ENCODE measurements at places on chromosomes 6 and 20. TPM values are rescaled to one million over a fixed set of nuclear protein-coding genes. Genes with fewer than 3 reads are reported as not detected.

DNA sequence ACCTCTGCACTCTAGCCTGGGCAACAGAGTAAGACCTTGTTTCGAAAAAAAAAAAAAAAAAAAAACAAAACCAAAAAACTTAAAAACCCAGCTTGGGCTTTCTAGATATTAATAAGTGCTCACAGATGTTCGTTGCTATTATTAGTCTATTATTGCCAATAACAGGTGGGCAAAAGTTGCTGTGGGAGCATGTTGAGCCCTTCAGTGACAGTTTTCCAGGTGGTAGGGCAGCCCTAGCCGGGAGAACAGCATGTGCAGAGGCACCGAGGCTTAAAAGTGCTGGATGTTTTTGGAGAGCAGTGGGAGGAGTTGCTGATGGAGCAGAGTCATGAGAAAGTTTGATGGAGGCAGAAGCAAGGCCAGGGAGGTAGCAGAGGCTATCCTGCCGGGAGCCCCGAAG lies 4.4 kb downstream of the PPP1R16B start:
- H3K4me3 ChIP-seq, result peak overlapping the region; percentile 66
- H3K36me3 ChIP-seq, result peaks cover 5% of the 10 kb centered on the region
- peaks cover 58% of the 10 kb centered on the region for H3K4me1 ChIP-seq
- DNase-seq, result no peak
- H3K27me3 ChIP-seq, result no peaks in the 10 kb centered on the region

DNA sequence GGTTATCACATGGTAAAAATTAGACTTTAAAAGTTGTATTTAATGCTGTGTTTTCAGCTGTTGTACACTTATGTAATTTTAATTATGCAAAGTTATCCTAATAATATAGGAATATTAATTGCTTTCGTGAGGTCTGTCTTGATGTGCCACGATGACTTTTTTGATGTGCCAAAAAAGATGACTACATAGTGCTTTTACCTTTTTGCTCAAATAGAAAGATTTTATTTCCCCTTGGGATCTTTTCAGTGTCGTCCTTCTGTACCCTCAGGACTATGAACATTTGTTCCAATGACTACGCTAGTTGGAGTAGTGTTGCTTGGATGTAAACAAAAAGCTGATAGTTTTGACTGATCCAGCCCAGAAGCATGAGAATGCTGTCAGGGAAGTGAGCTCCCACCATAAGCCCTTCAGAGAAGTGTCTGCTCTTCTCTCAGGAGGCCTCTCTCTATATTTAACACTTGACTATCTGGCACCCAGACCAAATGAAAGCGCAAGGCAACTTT lies 1.2 kb upstream of the CD164 start:
- peak overlapping the region; percentile 99 for H3K27ac ChIP-seq
- no peaks in the 10 kb centered on the region for H3K27me3 ChIP-seq
- H3K4me3 ChIP-seq, result peak overlapping the region; percentile 95
- peaks cover 4% of the 10 kb centered on the region for H3K36me3 ChIP-seq
- peaks cover 27% of the 10 kb centered on the region for H3K4me1 ChIP-seq
- DNase-seq, result no peak

- no peak for DNase-seq
- no peaks in the 10 kb centered on the region for H3K27me3 ChIP-seq
- no peak overlapping the region for H3K4me3 ChIP-seq
- peaks cover 24% of the 10 kb centered on the region for H3K36me3 ChIP-seq
- H3K27ac ChIP-seq, result peak overlapping the region; percentile 92
These were observed 8.8 kb downstream of the DDRGK1 start for GRCh38 chr20:3195590-3196237.

GRCh38 chr6:106750946-106751345 lies 121.6 kb downstream of the QRSL1 start:
- peaks cover 31% of the 10 kb centered on the region for H3K27me3 ChIP-seq
- no peaks in the 10 kb centered on the region for H3K4me1 ChIP-seq
- no peaks in the 10 kb centered on the region for H3K36me3 ChIP-seq
- DNase-seq, result no peak
- no peak overlapping the region for H3K4me3 ChIP-seq

DNA sequence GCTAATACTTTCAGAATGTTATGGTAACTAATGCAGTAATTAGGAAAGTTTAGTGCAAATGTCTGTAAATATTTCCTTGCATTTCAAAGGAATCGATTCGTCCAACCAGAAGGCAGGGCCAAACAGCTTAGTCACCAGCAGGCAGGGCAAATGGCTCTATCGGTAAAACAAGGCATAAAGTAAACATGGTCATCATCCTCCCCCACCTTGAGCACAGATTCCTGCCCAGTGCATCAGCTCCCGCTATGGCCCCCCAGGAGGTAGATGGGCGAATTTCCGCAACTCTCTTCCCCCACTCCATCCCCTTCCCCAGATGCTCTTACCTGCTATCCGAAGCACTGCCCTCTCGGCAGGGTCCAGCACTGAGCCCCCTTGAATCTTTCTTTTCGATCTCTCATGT lies 103.8 kb upstream of the BEND6 start:
- peak overlapping the region; percentile 88 for H3K4me3 ChIP-seq
- DNase-seq, result no peak
- peaks cover 23% of the 10 kb centered on the region for H3K4me1 ChIP-seq
- H3K36me3 ChIP-seq, result peaks cover 6% of the 10 kb centered on the region

GRCh38 chr6:85472744-85473143 lies 22.9 kb downstream of the NT5E start:
- H3K27ac ChIP-seq, result no peak overlapping the region
- peaks cover 3% of the 10 kb centered on the region for H3K4me1 ChIP-seq

GRCh38 chr20:22374678-22375590 lies 209.4 kb downstream of the FOXA2 start:
- H3K4me3 ChIP-seq, result no peak overlapping the region
- H3K4me1 ChIP-seq, result no peaks in the 10 kb centered on the region
- DNase-seq, result no peak
- H3K27me3 ChIP-seq, result no peaks in the 10 kb centered on the region
- H3K36me3 ChIP-seq, result no peaks in the 10 kb centered on the region

GRCh38 chr6:137352859-137353258 lies 133.7 kb upstream of the IFNGR1 start:
- H3K27me3 ChIP-seq, result no peaks in the 10 kb centered on the region
- peaks cover 2% of the 10 kb centered on the region for H3K36me3 ChIP-seq
- no peak for DNase-seq

- no peak overlapping the region for H3K27ac ChIP-seq
- no peak overlapping the region for H3K4me3 ChIP-seq
- DNase-seq, result peak; percentile 39
- H3K36me3 ChIP-seq, result no peaks in the 10 kb centered on the region
These were observed 92.8 kb upstream of the BTN3A2 start for GRCh38 chr6:26272171-26272637.

DNA sequence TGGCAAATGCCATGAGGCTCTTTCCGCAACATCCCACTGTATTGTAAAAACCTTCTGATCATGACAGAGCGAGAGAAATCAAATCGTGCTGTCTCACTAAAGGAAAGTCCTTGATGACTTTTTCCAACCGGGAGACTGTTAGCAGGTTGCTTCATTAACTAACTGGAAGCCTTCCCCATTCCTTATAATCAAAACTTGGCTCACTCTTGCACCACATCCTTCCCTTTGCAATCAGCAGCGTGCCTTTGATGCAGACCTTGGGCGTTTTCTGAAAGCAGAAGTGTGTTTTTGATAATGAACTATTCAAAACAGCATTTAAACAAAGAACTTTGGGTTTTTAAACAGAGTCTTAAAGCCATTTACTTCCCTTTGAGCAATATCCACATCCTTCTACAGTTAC lies 96.2 kb upstream of the CNR1 start:
- peaks cover 26% of the 10 kb centered on the region for H3K27me3 ChIP-seq
- no peaks in the 10 kb centered on the region for H3K36me3 ChIP-seq
- no peak for DNase-seq
- no peak overlapping the region for H3K27ac ChIP-seq
- no peak overlapping the region for H3K4me3 ChIP-seq

DNA sequence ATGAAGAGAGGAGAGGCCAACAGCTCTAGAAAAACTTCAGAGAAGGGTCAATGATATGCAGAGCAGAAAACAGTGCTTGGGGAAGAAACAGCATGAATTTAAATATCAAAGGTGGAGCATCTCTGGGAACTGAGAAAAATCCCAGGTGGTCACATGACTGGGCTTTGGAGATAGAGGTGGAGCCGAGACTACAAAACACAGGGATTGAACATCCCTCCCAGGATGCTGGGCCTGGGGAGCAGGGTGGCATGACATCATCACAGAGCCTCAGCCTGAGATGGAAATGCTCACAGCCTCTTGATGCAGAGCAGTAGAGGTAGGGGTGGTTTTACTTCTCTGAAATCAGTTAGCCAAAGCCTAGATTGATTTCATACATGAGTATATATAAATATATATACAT lies 529.5 kb downstream of the PRKN start:
- H3K36me3 ChIP-seq, result no peaks in the 10 kb centered on the region
- no peak for DNase-seq
- H3K4me1 ChIP-seq, result no peaks in the 10 kb centered on the region
- no peak overlapping the region for H3K4me3 ChIP-seq

GRCh38 chr6:148107911-148108310 lies 234.7 kb upstream of the SASH1 start:
- no peak overlapping the region for H3K4me3 ChIP-seq
- peaks cover 3% of the 10 kb centered on the region for H3K36me3 ChIP-seq

GRCh38 chr20:49297605-49298530 lies 20.0 kb upstream of the ZNFX1 start:
- H3K27ac ChIP-seq, result peak overlapping the region; percentile 82
- DNase-seq, result no peak
- H3K4me1 ChIP-seq, result peaks cover 8% of the 10 kb centered on the region
- H3K27me3 ChIP-seq, result no peaks in the 10 kb centered on the region
- H3K4me3 ChIP-seq, result no peak overlapping the region

DNA sequence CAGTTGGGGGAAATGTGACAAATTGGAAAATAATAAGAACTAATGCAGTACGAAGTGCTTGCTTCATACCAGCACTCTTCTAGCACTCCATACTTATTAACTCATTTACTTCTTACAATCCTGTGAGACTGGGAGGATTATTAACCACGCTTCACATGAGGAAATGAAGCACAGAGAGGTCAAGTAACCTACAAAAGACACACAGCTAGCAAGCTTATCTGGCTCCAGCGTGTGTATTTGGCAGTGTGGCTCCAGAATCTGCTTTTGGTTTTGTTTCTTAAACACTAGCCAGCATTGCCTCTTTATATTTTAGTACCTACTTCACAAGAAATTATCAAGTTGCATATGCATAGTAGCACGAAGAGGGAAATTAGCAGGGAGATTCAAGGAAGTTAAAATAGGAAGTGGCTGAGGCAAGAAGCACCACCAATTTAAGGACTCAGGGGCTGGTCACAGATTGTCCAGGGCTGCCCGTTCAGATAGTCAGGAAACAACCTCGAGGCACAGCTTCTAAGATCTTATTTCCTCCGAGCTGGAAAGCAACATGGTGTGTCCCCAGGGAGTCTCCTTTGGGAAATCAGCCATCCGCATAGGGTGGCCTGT lies 302.7 kb upstream of the PRDM1 start:
- H3K36me3 ChIP-seq, result no peaks in the 10 kb centered on the region
- no peak overlapping the region for H3K4me3 ChIP-seq
- H3K4me1 ChIP-seq, result peaks cover 18% of the 10 kb centered on the region
- peak overlapping the region; percentile 24 for H3K27ac ChIP-seq

DNA sequence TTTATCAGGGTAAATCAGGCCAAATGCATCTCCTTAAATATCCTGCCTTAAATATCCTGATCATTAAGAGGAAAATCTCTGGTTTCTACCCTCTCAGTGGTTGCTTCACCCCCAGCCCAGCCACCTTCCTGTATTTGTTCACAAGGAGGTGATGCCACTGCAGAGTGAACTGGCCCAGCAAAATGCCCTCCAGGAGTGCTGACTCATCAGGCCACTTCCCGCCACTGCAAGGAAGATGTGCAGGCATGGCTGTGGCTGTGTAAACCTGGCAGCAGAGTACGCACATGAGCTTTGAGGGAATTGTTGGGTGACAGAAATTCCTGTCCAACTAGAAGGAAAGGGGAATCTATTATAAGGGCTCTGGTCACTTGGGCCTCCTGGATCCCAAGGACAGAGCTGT lies 13.8 kb downstream of the NQO2 start:
- H3K36me3 ChIP-seq, result peaks cover 6% of the 10 kb centered on the region
- H3K27me3 ChIP-seq, result no peaks in the 10 kb centered on the region
- H3K4me1 ChIP-seq, result peaks cover 10% of the 10 kb centered on the region
- H3K27ac ChIP-seq, result peak overlapping the region; percentile 37

GRCh38 chr20:13294522-13294921 lies 73.4 kb downstream of the ISM1 start:
- no peak for DNase-seq
- H3K27ac ChIP-seq, result no peak overlapping the region
- peaks cover 3% of the 10 kb centered on the region for H3K4me1 ChIP-seq
- no peak overlapping the region for H3K4me3 ChIP-seq
- H3K36me3 ChIP-seq, result peaks cover 11% of the 10 kb centered on the region

- peak overlapping the region; percentile 76 for H3K4me3 ChIP-seq
- peaks cover 30% of the 10 kb centered on the region for H3K27me3 ChIP-seq
- DNase-seq, result peak; percentile 22
- peak overlapping the region; percentile 91 for H3K27ac ChIP-seq
These were observed 33.6 kb upstream of the BTN3A2 start for GRCh38 chr6:26331218-26332073.

DNA sequence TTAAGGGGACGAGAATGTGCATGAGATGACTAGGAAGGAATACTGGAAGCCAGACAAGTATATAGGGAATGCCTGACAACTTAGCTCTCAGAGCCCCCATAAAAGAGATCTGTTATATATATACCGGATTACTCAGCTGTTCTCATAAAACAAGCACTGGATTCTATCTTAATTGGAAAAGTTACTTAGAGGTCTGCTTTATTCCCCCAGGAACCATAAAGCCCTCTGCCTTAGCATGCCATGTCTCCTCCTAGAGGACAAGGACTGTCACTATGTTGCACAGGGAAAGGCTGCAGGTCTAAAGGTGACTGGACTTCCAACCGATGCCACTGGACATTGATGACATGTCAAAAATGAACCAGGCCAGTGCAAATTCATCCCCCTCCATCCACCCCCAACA lies 6.4 kb downstream of the EXOC2 start:
- DNase-seq, result no peak
- no peak overlapping the region for H3K27ac ChIP-seq
- H3K36me3 ChIP-seq, result no peaks in the 10 kb centered on the region
- H3K4me1 ChIP-seq, result peaks cover 41% of the 10 kb centered on the region

GRCh38 chr20:14664101-14664500 lies 326.7 kb upstream of the FLRT3 start:
- H3K4me1 ChIP-seq, result no peaks in the 10 kb centered on the region
- H3K36me3 ChIP-seq, result no peaks in the 10 kb centered on the region
- H3K27me3 ChIP-seq, result no peaks in the 10 kb centered on the region
- no peak overlapping the region for H3K4me3 ChIP-seq
- H3K27ac ChIP-seq, result no peak overlapping the region

Gene RIPPLY2
- total RNA-seq, result not detected

Gene TMC2
- not detected for total RNA-seq

Gene SIRPD
- total RNA-seq, result not detected

Gene KLHDC3
- total RNA-seq, result 31.1 TPM

Gene TNXB
- total RNA-seq, result 7.3 TPM

Gene TSPO2
- total RNA-seq, result not detected

Gene SYTL3
- total RNA-seq, result 28.9 TPM

Gene MCHR2
- total RNA-seq, result not detected

Gene SEMG1
- not detected for total RNA-seq

Gene MYLK4
- total RNA-seq, result 0.45 TPM

Gene ZNF451
- total RNA-seq, result 142 TPM

Gene LINC00237
- not detected for total RNA-seq

Gene FAM50B
- total RNA-seq, result 5.0 TPM

Gene CCDC28A
- total RNA-seq, result 26.2 TPM

Gene SLC22A16
- not detected for total RNA-seq
